ENCODE measurements at places on chromosomes 4 and X. TPM values are rescaled to one million over a fixed set of nuclear protein-coding genes. Genes with fewer than 3 reads are reported as not detected.

The ATP1B4 gene
- polyA plus RNA-seq = 0.04 TPM

The RHOXF1 gene
- polyA plus RNA-seq = 0.76 TPM

The ESX1 gene
- polyA plus RNA-seq = not detected

The ADAM29 gene
- polyA plus RNA-seq = not detected

The PF4V1 gene
- 0.83 TPM for polyA plus RNA-seq

The CT45A3 gene
- not detected for polyA plus RNA-seq

DNA sequence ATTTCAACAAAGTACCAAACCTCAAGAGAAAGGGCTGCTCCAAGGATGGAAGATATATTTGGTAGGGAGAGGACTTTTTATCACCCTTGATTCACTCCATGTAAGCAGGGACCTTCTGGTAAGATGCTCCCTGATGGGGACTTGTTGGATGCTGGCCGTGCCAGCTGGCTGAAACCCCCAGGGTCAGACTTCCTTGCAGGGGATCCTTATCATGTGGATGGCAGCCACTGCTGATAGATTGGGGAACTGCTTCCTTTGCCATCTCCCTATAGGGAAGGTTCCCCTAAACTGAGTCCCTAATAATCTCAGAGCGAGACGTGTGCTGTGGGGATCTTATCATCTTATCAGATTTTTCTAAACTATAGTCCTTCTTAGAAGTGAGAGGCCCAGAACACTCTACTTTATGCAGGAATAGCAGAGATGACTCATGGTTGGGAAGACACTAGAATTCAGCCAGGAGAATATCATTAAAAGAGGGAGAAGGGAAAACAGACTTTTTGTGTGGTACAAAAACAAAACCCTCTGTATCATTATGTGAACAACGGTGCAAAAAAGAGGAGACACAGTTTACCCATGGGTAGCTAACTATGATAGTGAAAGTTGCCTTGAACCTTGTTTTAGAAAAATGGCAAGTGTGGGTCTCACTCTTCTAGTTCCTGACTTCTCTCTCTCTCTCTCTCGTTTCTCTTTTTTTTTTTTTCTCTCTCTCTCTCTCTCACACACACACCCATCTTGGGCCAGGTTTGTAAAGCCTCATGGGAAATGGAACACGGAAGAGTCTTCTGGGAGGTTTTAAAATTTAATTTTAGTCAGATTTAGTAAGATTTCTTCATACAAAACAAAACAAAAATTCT is 16.1 kb downstream of the RHOH start:
- DNase-seq = no peak

DNA sequence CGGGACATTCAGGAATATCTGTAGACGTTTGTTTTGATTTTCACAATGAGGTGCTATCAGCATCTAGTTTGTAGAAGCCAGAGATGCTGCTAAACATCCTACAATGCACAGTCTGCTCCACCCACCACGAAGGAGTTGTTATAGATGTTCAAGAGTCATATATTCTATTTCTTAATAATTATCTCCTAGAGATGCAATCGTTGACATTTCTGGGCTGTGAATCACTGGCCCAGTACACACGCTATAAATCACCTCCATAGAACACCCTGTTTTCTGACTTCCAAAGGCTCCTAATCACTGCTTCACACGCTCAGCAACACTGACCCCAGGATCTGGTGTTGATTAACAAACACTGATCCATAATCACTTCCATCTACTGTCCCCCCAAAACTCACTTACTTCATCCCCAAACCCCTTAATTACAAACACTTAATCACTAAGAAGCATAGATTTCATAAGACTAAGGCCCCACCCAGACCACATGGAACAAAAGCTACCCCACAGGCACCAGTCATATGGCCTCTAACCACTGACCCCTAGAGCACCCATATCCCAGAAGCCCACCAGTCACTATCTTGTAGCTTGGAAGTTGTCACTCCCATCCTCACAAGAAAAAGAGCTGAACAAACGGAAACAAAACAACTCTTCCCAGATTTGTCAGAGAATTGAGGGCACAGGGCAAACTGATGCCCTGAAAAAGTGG is 31.7 kb upstream of the ZNF41 start:
- no peak for DNase-seq

DNA sequence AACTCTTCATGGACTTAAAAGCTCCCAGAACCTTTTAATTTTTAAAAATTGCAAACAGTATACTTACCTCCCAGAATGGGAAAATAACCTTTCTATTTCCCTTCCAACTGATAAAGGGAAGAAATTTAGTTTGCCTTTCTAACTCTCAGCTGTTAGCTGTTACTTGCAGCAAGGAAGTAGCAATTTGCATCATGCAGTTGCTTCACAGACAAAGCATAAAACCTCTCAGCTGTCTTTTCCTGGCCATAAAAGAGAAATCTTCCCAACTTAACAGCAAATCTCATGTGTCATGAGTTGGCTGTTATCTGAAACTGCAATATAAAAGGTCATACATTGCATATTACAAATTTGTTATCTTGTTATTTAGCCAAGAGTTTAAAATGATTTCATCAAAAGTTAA is 18.4 kb downstream of the C4orf17 start:
- no peak for DNase-seq

GRCh38 chr4:119049342-119049741 is 86.3 kb upstream of the MYOZ2 start:
- DNase-seq = no peak

GRCh38 chrX:69234624-69235023 is 69.4 kb upstream of the PJA1 start:
- DNase-seq = no peak

- no peak for DNase-seq
Measured at GRCh38 chr4:1600211-1600780, 83.8 kb downstream of the FAM53A start.

DNA sequence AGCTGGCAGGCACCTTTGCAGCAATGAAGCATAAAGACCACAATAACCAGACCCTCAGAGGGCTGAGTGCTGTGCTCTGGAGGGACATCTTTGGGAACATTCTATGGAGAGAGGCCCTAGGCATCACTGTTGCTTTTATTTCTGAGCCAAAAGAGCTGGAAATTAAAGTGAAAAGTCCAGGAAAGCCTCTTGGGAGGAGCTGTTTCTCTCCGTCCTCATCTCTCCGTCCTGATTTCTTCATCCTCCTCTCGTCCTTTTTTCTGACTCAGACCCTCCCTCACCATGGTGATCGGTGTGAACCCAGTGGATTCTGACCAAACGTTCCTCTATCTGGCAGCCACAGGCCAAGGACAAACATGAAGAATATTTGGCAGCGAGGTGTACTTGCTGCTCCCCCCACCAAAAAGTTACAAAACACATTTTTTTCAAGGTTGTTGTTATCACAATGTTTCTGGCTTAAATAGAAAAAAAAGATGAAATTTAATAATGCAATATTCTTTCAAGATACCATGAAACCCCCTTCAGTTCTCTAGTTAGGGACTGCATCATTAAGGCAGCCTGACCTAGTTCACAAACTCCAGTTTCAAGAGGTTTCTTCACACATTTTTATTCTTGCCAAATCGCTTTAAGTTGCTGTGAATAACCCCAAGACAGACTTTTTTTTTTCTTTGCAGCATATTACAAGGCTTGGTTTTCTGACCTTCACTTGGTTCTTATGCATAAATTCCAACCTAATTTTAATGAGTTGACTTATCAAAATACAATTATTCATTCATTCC is 80.2 kb downstream of the SCD5 start:
- DNase-seq = no peak

- DNase-seq = no peak
Measured at GRCh38 chrX:41472231-41472815, 25.2 kb downstream of the NYX start.

DNA sequence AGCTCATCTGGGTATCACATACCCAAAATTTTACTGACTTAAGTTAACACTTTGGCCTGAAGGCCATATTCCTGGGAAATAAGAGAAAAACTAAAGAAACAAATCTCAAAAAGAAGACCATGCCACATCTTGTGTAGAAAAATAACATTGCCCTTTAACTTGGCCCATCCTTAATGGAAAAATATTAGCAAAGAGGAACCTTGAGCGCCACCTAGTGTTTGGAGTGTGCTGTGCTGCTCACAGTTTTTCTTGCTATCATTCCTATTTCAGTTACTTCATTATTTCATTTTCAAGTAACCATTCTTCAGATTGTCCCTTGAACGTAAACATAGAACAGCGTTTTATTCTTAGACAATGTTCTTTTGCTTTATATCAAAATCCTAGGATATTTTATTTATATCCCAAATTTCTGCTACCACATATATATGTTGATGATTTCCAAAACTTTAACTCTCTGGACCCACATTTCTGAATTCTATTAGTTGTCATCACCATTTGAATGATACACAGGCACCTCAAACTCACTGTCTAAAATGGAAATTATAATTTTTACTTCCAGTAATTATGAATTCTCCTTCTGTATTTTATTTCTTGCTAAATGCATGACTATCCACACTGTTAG is 999.0 kb upstream of the ADGRL3 start:
- DNase-seq = peak; percentile 25

- no peak for DNase-seq
Measured at GRCh38 chrX:275967-276580, 5.1 kb upstream of the PLCXD1 start.

- no peak for DNase-seq
Measured at GRCh38 chr4:56038487-56039162, 89.9 kb downstream of the CEP135 start.

GRCh38 chrX:43706786-43707370 is 50.8 kb downstream of the MAOA start:
- DNase-seq = no peak

GRCh38 chr4:22597471-22597870 is 81.6 kb upstream of the ADGRA3 start:
- DNase-seq = no peak

DNA sequence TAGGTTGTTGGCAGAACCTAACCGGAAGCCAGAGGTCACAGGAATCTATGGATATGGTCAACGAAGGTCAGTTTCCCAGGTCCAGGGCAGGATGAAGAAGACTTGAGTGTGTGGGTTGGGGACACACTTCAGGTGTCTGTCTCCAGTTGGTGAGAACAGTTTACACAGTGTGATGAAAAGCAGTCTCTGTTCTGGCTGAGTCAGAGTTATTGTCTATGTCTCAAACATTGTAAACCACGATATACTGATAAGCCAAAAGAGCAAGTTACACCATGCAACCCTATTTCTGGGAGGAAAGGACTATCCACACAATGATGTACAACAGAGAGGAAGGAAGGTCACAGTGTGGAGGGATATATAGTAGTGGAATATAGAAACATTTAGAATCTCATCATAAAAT is 187.1 kb upstream of the C1QTNF7 start:
- no peak for DNase-seq

DNA sequence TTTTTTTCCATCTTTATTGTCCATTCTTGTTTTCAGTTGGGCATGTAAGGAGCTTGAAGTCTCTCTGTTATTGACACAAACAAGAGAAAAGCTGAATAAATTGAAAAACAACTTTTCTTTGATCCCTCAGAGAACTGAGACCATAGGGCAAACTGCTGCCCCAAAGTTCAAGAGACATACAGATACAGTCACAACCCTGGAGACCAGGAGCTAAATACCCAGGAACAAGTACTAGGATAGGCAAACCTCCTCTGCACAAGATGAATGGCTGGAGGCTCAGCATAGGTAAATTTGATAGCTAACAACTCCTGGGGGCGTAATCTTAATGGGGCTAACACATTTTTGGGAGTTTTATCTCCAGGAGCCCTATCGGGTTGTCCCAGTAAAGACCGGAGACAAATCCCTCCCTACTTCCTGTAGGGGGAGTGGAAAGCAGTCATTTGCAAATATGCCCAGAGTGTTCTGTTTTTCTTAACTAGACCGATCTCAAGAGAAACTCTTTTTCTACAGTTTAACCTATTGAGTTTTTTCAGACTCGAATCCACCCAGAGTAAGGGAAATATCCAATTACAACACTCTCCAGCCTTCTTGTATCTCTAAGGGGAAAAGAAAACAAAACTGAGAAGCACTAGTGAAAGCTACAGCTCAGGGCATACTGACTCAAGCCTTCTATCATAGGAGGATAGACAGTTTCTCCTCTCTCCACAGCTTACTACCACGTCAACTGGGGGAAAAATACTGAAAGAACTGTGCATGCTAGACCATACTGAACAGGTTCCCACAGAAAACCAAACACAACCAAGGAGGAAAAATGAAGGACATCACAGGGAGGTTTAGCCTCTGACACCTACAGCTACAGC is 23.1 kb downstream of the MAGEA8 start:
- DNase-seq = no peak

DNA sequence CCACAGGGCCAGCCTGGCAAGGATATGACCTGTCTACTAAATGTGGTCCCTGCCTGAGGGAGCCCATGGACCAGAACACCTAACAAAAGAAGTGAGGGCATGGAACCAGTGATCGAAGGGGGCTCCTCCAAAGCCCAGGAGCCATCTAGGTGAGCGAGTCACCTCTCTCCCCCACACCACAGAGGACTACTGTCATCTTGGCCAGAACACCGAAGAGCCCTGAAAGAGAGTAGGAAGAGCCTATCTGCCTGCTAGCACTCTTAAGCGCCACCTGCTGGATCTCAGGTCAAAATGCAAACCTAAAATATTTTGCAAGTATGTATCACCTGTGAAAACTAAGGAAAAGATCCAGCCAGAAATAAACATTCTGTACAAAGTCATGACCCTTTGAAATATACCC is 137.9 kb upstream of the ZXDB start:
- no peak for DNase-seq

GRCh38 chr4:143082701-143083100 is 102.0 kb upstream of the USP38 start:
- no peak for DNase-seq

All from left renal cortex interstitium (tissue), 4 donors.